MG63 (cell line): ENCODE measurements at places on chromosomes 13 and 19. TPM values are rescaled to one million over a fixed set of nuclear protein-coding genes. Genes with fewer than 3 reads are reported as not detected.

Gene LMTK3
- total RNA-seq, result not detected in 2 replicates

Gene ELANE
- not detected in 2 replicates for total RNA-seq

Gene SMIM24
- total RNA-seq, result not detected in 2 replicates

Gene ANGPTL8
- not detected in 2 replicates for total RNA-seq
